ENCODE measurements at places on chromosomes 1 and 21. TPM values are rescaled to one million over a fixed set of nuclear protein-coding genes. Genes with fewer than 3 reads are reported as not detected.

The C1orf94 gene
- total RNA-seq, result not detected

The FAM72B gene
- total RNA-seq, result 4.3 TPM

The S100A14 gene
- not detected for total RNA-seq

GRCh38 chr1:21759182-21759581, 23.8 kb downstream of the USP48 start:
- H3K36me3 ChIP-seq, result peaks cover 12% of the 10 kb centered on the region
- H3K4me3 ChIP-seq, result no peak overlapping the region
- H3K27me3 ChIP-seq, result no peaks in the 10 kb centered on the region
- no peak overlapping the region for H3K27ac ChIP-seq
- peaks cover 11% of the 10 kb centered on the region for H3K4me1 ChIP-seq

DNA sequence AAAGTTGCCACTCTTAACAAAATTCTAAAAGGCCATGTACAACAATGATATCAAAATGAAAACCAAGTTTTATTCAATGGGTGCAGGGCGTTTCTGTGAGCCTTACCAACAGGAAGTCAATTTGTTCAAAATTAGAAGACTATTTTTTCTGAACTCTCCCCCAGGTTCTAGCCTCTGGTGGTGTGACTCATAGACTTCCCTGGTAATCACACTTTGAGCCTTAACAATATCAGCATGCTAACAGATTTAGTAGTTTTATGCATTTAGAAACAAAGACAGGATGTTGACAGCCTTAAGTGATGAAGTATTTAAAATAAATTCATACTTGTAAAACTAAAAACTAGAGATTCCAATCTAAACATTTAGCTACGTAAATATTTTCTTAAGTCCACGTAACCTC, 88.4 kb downstream of the LRRC8C start:
- H3K4me1 ChIP-seq, result peaks cover 84% of the 10 kb centered on the region
- peak overlapping the region; percentile 76 for H3K27ac ChIP-seq
- no peaks in the 10 kb centered on the region for H3K36me3 ChIP-seq
- DNase-seq, result peak; percentile 95
- no peak overlapping the region for H3K4me3 ChIP-seq
- no peaks in the 10 kb centered on the region for H3K27me3 ChIP-seq

- peaks cover 34% of the 10 kb centered on the region for H3K27me3 ChIP-seq
- DNase-seq, result no peak
- H3K4me3 ChIP-seq, result no peak overlapping the region
- H3K36me3 ChIP-seq, result no peaks in the 10 kb centered on the region
- no peak overlapping the region for H3K27ac ChIP-seq
Measured at GRCh38 chr1:86153836-86154235, 2.7 kb downstream of the COL24A1 start.

- H3K27me3 ChIP-seq, result peaks cover 6% of the 10 kb centered on the region
- no peak overlapping the region for H3K27ac ChIP-seq
- no peak overlapping the region for H3K4me3 ChIP-seq
- H3K36me3 ChIP-seq, result no peaks in the 10 kb centered on the region
- DNase-seq, result peak; percentile 60
- H3K4me1 ChIP-seq, result peaks cover 19% of the 10 kb centered on the region
Measured at GRCh38 chr1:151846062-151846568, 6.5 kb upstream of the C2CD4D start.

GRCh38 chr1:210937846-210938245, 196.1 kb downstream of the KCNH1 start:
- no peak for DNase-seq
- H3K36me3 ChIP-seq, result no peaks in the 10 kb centered on the region

GRCh38 chr1:58041621-58042020, 504.9 kb downstream of the OMA1 start:
- no peaks in the 10 kb centered on the region for H3K4me1 ChIP-seq
- no peaks in the 10 kb centered on the region for H3K27me3 ChIP-seq
- no peak overlapping the region for H3K27ac ChIP-seq
- no peak for DNase-seq
- H3K4me3 ChIP-seq, result no peak overlapping the region

DNA sequence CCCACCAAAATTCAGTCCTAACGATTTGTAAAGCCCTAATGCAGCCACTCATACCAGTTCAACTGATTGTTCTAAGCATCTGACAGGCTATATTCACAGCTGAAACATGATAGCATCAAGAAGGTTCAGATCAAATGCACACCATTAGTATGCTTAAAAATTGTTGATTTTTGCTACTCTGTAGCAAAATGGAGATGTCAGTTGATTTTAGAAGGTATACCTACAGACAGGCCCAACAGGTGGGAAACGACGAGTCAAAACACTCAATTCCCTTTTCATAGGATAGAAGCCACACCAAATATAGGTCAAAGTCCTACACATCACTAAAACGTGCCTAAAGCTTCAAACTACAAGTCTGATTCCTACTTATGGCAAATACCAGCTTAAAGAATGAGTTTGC, 6.7 kb downstream of the SFPQ start:
- H3K36me3 ChIP-seq, result peaks cover 61% of the 10 kb centered on the region
- no peak overlapping the region for H3K4me3 ChIP-seq
- DNase-seq, result no peak
- no peak overlapping the region for H3K27ac ChIP-seq
- peaks cover 43% of the 10 kb centered on the region for H3K4me1 ChIP-seq

- no peaks in the 10 kb centered on the region for H3K27me3 ChIP-seq
- no peak for DNase-seq
- H3K36me3 ChIP-seq, result no peaks in the 10 kb centered on the region
- H3K27ac ChIP-seq, result no peak overlapping the region
- no peaks in the 10 kb centered on the region for H3K4me1 ChIP-seq
- H3K4me3 ChIP-seq, result no peak overlapping the region
Measured at GRCh38 chr1:229131243-229132105, 139.4 kb upstream of the RAB4A start.

DNA sequence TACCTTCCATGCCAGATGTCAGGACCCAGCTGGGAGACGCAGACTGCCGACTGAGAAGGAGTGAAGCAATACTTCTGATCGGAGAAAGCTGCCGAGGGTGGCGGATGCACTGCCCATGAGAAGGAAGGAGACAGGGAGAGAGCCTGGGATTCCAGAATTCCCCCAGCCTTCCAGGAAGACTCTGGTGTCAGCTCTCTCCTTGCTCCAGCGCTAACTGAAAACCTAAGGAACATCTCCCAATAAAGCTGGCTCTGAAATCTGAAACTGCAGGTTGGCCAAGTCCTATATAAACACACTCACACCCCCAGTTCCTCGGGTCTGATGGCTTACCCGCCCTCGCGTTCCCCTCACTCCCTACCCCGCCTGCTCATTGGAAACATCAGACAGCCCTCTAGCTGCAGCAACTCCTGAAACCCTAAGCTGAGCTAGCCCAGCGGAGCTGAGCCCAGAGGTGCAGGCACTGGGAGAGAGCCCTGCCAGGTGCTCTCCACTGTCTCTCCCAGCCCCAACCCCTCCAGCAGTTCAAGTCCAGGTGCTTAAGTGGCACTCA, 52.3 kb downstream of the PLEKHA6 start:
- no peak overlapping the region for H3K4me3 ChIP-seq
- DNase-seq, result no peak
- H3K36me3 ChIP-seq, result no peaks in the 10 kb centered on the region
- H3K27ac ChIP-seq, result no peak overlapping the region
- peaks cover 10% of the 10 kb centered on the region for H3K4me1 ChIP-seq

GRCh38 chr21:29719521-29719920, 220.3 kb downstream of the GRIK1 start:
- H3K27ac ChIP-seq, result no peak overlapping the region
- H3K27me3 ChIP-seq, result no peaks in the 10 kb centered on the region
- no peaks in the 10 kb centered on the region for H3K36me3 ChIP-seq
- no peak for DNase-seq
- H3K4me3 ChIP-seq, result no peak overlapping the region

All from endothelial cell of umbilical vein (primary cell).